Camera-type eye (tissue), 1 donor: ENCODE measurements at places on chromosomes 3 and 15. TPM values are rescaled to one million over a fixed set of nuclear protein-coding genes. Genes with fewer than 3 reads are reported as not detected.

SPINK8 gene
- not detected for total RNA-seq

ALDH1A2 gene
- 53.7 TPM for total RNA-seq

GOLGA6D gene
- total RNA-seq: not detected

ANP32A gene
- total RNA-seq: 165 TPM

ZKSCAN7 gene
- 29.9 TPM for total RNA-seq

A4GNT gene
- total RNA-seq: 0.33 TPM

ACTC1 gene
- 136 TPM for total RNA-seq

GOLGB1 gene
- total RNA-seq: 90.4 TPM

HYAL1 gene
- total RNA-seq: 1.1 TPM

LEKR1 gene
- total RNA-seq: 4.5 TPM

SLC15A2 gene
- 28.6 TPM for total RNA-seq

SNX22 gene
- total RNA-seq: 1.1 TPM
